ENCODE measurements at places on chromosomes 12 and 14.

GRCh38 chr14:61322011-61322798, 826 bp downstream of the PRKCH start:
- DNase-seq, result no peak

DNA sequence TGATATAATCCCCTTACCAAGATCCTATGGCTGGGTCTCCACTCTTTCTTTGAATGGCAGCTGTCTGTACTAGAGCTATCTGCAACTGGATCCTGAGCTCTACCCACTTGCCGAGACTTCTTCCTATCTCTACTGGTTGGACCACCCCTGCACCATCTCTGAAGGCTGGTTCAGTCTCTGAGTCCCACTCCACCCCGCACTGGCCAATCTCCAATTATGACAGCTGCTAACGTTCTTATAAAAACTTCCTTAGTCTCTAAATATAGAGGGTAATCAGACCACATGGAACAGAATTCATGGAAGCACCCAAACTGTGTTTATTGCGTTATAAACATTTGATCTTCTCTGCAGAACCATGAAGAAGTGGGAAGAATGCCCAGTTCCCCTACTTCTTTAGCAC, 186.6 kb upstream of the EEA1 start:
- no peak for DNase-seq

- DNase-seq, result no peak
These were observed 318.5 kb downstream of the KCNC2 start for GRCh38 chr12:74891083-74891668.

- no peak for DNase-seq
These were observed 46.8 kb upstream of the OR5AU1 start for GRCh38 chr14:21202463-21203358.

DNA sequence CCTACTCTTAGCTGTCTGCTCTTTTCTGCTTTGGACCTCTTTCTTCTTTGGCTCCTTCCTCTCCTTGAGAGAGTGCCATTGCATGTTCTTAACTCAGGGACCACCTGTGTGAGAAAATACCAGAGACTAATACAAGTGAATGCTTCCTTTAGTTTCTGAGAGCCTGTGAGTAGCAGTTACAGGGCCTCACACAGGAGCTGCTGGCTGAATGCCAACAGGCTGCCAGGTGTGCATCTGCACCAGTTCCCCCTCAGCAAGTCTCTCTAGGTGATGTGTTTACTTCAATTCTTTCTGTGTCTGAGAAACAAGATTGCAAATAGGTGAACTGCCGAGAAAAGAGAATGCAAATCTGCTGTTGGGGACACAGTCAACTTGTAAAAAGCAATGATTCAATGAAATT, 108.2 kb downstream of the STXBP6 start:
- no peak for DNase-seq

- no peak for DNase-seq
These were observed 156.1 kb downstream of the SLC38A4 start for GRCh38 chr12:46669720-46670119.
